ENCODE measurements at places on chromosomes 4 and X.

DNA sequence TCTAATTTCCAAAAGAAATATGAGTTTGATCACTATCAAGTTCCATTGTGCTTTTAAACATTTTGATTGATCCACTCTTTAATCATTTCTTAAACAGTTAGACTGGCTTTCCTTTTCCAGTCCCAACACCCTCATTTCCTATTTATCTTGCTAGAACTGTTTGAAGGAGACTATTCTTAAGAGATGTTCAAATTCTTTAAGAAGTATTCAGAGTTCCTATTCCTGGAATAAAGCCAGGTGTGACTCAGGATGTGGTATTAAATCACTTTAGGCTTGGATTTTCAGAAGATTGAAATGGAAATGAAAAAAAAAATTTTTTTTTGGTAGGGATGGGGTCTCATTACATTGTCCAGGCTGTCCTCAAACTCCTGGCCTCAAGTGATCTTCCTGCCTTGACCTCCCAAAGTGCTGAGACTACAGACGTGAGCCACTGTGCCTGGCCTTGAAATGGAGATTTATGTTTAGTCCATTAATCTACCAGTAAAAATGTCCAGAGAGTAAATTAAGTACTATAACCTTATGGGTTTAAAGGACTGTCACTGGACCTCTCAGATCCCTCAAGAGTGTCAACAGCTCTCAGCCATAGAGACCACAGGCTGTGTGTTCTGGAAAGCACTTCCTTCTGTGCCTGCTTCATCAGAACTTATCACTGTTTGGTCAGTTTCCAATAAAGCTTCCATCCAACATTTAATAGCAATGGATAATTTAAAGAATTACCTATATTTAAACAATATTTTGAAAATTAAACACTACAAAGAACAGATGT lies 90.7 kb downstream of the CDS1 start:
- no peak for DNase-seq

- DNase-seq: no peak
Measured at GRCh38 chr4:21763855-21764254, 184.7 kb downstream of the KCNIP4 start.

- DNase-seq: no peak
Measured at GRCh38 chr4:138053641-138054301, 188.4 kb downstream of the SLC7A11 start.

DNA sequence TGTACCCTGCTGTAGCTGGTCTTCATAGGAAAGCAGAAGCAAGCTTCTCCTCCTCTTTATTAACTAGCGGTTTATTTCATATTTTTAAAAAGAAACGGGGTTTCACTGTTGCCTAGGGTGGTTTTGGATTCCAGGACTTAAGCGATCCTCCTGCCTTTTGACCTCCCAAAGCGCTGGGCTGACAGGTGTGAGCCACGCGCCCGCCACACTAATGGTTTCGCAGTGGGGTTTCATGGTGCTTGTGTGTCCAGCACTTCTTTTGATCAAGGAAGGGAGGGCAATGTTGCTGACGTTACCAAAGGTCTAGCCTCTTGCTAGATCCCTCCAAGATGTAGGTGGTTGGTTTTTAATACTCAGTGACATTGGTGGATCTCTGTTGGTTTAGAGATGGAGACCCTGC lies 1.4 kb downstream of the MAEA start:
- DNase-seq: no peak

- no peak for DNase-seq
Measured at GRCh38 chrX:10278716-10279115, 121.9 kb downstream of the CLCN4 start.

DNA sequence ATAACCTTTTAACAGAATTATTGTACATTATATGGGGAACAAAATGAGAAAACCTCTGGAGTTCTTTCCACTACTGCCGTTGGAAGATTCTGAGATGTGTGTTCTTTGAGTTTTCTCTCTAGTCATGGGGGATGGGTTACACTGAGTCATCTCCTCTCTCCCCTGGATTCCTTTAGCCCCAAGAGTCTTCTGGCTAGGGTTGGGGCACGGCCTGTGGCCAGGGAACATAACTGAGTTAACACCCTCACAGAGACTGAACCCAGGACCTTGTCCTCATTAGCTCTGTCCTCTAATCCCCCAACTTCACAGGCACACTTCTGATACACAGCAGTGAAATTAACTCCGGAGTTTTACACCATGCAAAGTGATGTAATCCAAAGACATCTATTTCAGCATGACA lies 142.3 kb upstream of the F9 start:
- no peak for DNase-seq

GRCh38 chr4:169249214-169249973 lies 21.4 kb downstream of the SH3RF1 start:
- DNase-seq: no peak

DNA sequence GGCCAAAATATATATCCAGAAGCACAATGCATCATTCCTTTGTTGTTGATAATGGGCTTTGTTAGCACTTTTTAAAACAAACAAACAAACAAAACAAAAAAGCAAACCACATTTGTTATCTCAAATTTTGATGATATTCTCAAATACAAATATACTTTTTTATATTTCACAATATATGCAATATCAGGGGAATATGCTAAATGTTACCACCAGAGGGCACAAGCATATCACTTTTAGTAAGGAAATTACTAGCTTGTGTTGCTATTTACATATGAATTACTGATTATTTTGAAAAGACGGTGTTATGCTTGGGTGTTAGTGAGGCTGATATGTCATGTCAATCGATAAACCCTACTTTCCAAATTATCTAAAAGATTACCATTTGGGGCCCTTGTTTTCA lies 29.1 kb downstream of the RIPPLY1 start:
- no peak for DNase-seq

GRCh38 chr4:139841464-139842195 lies 176.0 kb downstream of the MGST2 start:
- no peak for DNase-seq

GRCh38 chrX:122591546-122591945 lies 592.5 kb upstream of the GRIA3 start:
- DNase-seq: no peak

- DNase-seq: no peak
Measured at GRCh38 chrX:142256935-142257334, 51.8 kb upstream of the MAGEC2 start.

DNA sequence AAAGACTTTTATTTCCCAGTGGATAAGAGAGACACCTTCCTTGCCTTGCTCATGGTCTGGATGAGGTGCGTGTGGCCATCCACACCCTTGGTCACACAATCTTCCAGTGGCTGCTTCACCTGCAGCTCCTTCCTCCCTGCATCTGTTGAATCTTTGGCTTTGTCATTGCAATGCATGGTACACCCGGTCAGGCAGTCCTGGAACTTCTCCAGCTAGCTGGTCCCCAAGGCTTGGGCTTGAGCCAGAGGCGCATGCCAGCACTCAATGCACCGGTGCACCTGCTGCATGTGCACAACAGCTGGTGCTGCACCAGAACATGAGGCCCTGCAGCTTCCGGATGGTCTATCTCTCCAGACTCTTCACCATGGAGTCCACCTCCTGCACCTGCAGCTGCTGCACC lies 31.7 kb downstream of the SCML1 start:
- no peak for DNase-seq

Data from CD4-positive, alpha-beta T cell treated with Interleukin-1 beta for 1 hour (primary cell).